Amniotic epithelial cell (primary cell): ENCODE measurements at places on chromosomes 6 and 20.
A peak's percentile ranks its signal among the peaks of the same experiment; 100 is the strongest.

GRCh38 chr6:25027221-25027916 is 91.6 kb upstream of the RIPOR2 start:
- DNase-seq = no peak

DNA sequence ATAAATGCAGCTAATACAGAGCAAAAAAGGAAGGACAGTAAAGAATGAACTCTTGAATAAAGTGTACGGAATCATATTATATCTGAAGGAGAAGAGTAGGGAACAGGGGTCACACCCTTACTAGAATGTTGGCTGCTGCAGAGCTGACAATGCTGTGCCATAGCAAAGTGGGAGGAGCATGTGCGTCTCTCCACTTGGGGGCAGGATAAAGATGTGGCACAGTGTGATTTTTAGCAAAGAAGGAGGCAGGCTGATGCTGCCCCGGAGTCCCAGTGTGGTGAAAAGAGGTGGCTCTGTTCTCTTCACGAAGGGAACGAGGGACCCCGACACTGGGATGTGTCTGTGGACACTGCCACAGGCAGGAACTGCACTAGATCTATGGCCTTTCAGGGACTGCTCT is 67.5 kb downstream of the INSM1 start:
- no peak for DNase-seq

GRCh38 chr20:10521068-10521831 is 86.1 kb downstream of the SLX4IP start:
- peak; percentile 84 for DNase-seq

- DNase-seq = peak; percentile 68
Measured at GRCh38 chr6:116536216-116536621, 9.3 kb downstream of the TRAPPC3L start.

GRCh38 chr20:59777814-59778575 is 155.4 kb downstream of the SYCP2 start:
- DNase-seq = no peak

- DNase-seq = no peak
Measured at GRCh38 chr6:167329014-167329413, 4.1 kb downstream of the TTLL2 start.

DNA sequence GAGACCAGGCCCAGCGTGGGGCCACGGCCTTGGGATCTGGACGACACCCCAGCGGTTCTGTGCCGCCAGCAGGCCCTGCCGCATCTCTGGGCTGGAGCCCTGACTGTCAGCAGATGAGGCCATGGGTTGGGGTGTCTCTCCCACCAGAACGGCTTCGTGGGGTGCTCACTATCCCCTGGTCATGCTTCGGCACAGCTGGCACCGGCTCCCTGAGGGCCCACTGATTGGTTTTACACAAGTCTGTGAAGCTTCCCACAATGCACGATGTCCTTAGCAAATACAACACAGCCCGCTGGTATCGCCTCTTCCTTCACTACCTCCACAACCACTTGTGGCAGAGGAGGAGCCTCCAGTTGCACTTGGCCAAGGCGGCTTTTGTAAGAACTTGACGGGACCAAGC is 94.3 kb downstream of the THBS2 start:
- DNase-seq = no peak

- DNase-seq = peak; percentile 80
Measured at GRCh38 chr20:14441201-14441600, 103.8 kb upstream of the FLRT3 start.

GRCh38 chr6:49202924-49203536 is 260.0 kb downstream of the MMUT start:
- peak; percentile 11 for DNase-seq

GRCh38 chr6:135592276-135592675 is 94.7 kb upstream of the AHI1 start:
- DNase-seq = peak; percentile 48

DNA sequence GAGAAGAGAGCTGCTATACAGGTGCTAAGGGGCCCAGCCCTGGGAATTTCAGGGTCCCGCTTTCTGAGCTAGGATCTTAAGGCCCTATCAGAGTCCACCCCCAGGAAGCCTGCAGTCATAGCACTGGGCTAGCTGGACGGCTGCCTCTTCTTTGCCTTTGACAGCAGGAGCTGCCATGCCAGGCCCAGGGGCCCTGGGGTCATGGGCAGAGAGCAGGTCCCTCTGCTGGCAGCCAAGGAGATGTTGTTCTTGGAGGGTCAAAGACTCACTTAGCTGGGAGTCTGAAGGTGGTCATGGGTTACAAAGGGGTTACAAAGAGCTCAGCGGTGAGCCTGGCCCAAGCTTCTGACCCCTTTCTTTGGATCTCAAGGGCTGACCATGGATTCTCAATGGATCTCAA is 52.7 kb downstream of the RPP21 start:
- DNase-seq = no peak

- no peak for DNase-seq
Measured at GRCh38 chr6:39189915-39190544, 39.2 kb downstream of the KCNK5 start.

DNA sequence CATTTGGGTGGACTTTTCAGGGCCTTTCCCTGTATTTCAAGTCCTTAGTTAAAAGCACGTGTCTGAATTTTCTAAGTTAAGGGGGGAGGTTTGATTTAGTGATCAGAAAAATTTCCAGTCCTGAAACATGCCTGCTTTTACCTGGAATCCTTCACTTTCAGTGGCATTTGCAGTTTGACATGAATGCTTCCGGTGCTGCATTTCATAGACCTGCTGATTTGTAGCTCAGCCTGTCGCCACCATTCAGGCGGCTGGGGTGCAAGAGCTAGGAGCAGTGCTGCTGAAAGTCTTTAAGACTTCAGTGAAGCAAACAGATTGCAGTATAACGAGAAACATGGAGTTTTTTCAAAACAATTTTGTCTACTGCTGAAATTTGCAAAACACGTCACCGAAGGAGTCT is 14.0 kb downstream of the RPS6KA2 start:
- DNase-seq = no peak

- no peak for DNase-seq
Measured at GRCh38 chr6:36976007-36976264, 10.1 kb downstream of the MTCH1 start.

- DNase-seq = no peak
Measured at GRCh38 chr6:81439417-81439816, 313.1 kb downstream of the TENT5A start.

DNA sequence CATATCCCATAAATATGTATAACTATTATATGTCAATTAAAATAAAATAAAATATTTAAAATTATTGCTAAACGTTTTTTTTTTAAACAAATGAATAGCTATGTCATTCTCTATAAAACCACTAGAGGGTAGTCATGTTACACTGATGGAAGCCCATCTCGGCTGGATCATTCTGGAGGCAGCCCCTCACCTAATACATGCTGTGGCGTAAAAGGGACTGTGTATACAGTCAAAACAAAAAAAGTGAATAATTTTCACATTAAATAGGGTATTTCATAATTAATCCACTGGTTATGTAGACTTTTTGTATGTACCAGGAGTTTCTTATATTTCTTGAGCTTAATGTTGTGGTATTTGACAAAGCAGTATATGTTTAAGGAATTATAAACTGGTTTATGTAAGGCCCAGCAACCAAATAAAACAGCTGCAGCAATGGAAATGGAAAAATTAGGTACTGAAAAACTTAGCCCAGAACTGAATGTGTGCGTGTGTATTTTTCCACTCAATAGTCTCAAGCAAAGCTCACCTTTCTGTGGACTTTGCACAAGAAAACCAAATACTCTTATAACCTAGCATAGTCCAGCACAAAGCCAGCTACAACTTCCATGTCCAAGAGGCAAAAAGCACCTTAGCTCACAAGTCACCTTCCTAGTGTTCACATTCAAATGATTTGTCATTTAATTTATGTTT is 81.7 kb downstream of the COL9A1 start:
- peak; percentile 8 for DNase-seq

DNA sequence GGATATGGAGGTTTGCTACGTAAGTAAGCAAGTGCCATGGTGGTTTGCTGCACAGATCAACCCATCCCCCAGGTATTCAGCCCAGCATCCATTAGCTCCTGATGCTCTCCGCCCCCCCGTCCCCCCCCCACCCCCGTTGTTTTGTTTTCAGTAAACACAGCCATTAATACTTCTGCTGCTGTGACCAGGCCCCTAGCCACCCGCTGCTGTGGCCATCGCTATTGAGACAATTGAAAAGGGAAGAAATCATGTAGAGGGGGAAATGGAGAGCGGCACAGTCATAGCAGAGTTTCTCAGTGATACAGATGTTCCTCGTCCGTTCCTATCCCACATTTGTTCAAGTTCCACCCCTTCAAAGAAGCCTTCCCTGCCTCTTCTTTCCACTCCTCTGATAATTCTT is 24.9 kb downstream of the SLC35D3 start:
- DNase-seq = no peak

DNA sequence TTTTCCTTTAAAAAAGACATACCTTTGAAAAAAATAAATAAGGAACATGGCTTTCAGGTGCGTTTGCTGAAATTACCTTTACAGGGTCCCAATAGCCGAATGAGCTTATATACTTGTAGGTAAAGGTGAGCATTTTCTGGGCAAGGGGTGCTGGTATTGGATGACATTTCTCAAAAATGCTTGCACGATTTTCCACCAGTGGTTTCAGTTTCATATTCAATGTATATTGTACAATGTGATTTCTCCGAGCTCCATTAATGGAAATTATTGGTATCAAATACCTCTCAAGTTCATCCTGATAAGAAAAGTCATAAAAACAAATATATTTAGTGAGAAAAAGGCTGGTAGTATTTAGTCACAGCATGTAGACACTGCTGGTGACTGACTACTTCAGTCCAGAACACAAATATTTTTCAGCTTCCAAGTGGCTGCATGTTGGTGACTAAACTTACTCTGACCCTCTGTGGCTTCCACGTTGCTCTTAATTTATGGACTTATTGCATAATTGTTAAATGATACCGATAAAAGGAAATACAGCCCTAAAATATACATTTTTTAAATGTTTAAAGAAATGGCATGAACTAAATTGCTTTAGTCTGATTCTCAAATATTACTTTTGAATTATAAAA is 32.9 kb upstream of the ZBTB24 start:
- no peak for DNase-seq

DNA sequence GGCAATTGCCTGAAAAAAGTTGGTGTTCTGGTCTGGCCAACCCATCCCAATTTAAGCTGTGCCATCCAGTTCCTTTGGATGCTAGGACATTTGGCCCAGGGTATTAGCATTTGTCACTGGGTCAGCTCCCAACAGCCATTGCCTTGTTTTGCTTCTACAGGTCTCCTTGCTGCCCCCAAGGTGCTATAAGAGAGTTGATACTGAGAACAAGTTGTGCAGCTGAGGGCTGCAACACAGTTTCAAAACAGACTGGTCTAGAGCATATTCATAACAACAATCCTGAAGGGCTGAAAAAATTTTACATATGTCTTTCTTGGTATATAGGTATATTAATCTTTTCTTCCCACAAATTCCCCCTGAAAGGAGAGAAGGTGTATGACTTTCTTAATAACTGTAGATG is 61.0 kb downstream of the LYRM4 start:
- no peak for DNase-seq

DNA sequence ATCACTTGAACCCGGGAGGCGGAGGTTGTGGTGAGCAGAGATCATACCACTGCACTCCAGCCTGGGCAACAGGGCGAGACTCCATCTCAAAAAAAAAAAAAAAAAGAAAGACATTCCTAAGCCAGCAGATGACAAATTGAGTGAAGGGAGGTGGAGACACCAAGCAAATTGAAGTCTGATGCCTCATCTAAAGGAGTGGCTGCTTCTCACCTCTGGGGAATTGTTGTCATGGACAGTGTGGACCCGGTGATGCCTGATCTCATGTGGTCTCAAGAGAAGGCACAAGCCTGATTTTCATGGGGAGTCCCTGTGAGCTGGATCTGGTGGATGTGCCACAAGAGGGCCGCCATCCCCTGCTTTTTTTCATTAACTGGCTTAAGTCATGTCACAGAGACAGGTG is 272.0 kb downstream of the ZNF217 start:
- DNase-seq = no peak

DNA sequence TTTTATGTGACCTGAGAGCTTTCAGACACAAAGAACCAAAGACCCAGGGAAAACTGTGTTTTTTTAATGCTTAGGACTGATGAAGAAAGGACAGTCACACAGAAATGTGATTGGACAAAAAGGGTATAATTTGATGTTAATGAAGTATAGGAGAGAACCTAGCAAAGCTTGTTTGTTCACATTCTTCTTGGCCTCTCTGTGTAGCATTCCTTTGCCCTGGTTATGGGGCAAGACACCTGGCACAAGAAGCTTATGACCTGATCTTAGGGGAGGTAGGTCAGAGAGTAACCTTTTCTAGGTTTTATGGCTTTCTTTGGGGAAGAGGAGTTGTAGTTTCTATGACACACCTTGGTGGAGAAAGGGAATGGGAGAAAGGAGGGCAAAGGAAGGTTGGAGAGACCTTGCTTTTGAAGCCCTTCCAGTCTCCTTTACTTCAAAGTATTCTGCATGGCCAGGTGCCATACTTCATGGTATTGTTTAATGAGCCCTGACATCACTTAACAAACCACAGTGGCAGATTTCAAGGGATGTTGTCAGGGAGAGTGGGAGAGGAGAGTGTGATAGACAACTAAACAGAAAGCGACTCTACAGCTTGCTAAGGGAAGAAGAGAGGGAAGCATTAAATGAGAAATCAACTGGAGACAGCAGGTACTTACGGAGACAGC is 701.8 kb upstream of the FLRT3 start:
- peak; percentile 23 for DNase-seq

DNA sequence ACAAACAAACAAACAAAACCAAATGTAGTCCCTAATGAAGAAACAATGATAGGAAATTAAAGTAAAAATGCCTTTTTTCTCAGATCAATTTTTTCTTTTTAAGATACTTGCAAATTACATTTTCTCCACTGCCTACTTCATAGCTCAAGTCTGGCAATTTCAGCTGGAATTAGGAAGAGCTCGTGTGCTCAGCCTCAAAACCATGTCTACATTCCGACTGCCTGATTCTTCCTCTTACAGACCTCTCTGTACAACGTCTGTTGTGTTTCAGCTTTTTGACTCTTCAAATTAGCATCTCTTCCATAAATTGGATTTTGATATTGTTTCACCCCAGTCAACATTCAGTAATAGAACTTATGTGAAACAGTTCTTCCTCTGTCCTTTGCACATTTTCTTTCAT is 9.3 kb upstream of the EDN1 start:
- DNase-seq = peak; percentile 55

DNA sequence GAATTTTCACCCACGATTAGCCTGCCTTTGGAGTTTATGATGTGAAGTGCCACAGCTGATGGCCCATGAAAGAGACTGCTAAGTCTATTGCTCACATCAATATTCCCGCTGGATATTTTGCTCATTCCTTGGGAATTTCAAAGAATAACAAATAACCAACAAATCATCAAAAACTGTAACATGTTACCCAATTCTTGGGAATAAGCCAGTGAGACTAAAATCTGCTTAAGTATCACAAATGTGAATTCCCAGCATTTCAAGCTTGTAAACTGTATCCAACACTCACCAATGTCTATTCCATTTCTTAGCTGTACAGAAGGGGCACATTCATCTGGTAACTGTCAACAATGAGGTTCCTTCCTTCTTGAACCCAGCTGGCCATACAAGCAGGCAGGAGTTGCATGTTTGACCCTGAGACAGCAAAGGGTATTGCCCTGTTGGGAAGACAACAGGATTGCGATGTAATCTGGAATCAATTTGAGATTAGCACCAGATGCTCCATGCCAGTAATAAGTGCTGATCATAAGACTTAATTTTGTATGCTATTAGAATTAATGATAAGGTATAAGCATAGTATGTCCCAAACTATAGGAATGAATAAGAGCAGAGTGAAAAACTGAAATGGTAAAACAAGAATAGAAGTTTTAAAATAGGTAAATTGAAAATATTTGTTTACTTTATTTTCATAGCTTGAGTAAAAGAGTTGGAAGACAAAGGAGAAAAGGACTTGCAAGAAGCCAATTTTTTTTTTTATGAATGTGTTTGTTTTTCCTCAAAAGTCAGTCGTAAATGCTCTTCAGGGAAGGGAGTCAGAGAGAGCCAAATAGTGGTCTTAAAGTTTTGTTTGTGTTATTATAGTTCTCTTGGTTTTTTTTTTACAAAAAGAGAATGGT is 58.8 kb downstream of the RSPO3 start:
- peak; percentile 90 for DNase-seq
